ENCODE measurements at places on chromosomes 1 and 21. TPM values are rescaled to one million over a fixed set of nuclear protein-coding genes. Genes with fewer than 3 reads are reported as not detected.

GSTM2 gene
- 9.2 TPM for total RNA-seq

RRAGC gene
- 33.7 TPM for total RNA-seq

VWA5B1 gene
- not detected for total RNA-seq

GRCh38 chr1:32044234-32044633, 28.5 kb upstream of the TMEM39B start:
- DNase-seq, result no peak

COA6 gene
- total RNA-seq, result 20.7 TPM

SH2D2A gene
- total RNA-seq, result 2.3 TPM
